Fibroblast of lung (primary cell): ENCODE measurements at places on chromosomes 13 and 19.

GRCh38 chr19:33875071-33875470 is 78.4 kb downstream of the KCTD15 start:
- DNase-seq = no peak

DNA sequence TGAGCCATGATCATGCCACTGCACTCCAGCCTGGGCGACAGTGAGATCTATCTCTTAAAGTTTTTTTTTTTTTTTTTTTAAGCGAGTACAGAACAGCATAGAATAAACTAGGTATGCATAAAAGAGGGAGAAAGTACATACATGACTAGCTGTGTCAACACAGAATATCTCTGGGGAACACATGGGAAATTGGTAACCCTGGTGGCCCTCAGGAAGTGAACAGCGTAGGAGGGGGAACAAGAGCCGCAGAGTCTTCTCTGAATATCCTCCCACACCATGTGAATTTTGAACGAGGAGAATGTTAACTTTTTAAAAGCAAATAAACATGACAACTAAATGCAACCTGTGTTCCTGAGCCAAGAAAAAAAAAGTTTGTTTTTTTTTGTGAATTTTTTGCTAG is 15.2 kb downstream of the PHLDB3 start:
- DNase-seq = no peak

DNA sequence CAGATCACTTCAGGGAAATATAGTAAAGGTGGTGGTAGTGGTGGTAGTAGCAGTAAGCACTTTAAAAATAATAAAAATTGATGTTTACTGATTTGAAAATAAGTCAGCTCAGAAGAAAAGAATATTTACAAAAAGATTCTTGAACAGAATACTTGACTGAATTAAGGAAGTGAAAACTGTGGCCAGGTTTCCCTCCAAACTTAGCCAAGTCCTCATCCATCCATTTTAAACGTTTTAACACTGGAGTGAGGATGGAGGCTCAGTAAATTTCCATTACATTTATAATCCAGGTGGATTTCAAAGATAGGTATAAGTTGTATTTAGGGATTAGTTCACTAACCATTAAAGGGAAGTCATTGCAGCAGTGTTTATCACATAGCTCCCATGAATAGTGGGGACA is 221.5 kb downstream of the RGCC start:
- DNase-seq = no peak

DNA sequence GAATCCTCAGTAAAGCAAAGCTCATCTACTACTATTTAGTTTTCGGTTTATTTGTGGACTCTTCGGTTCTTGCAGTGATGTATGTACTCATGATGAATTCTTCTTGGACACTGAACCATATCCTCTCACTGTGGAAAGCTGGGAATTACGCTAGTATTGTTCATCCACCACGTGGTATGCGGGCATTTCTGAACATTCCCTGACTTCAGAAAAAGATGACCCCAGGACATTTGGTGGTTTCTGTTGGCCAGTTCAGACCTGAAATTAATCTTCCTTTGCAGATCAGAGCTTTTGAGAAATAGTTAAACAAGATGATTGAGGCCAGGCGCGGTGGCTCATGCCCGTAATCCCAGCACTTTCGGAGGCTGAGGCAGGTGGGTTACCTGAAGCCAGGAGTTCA is 25.3 kb upstream of the FBN3 start:
- DNase-seq = peak; percentile 75

GRCh38 chr13:106996867-106997618 is 429.1 kb upstream of the ARGLU1 start:
- peak; percentile 34 for DNase-seq

DNA sequence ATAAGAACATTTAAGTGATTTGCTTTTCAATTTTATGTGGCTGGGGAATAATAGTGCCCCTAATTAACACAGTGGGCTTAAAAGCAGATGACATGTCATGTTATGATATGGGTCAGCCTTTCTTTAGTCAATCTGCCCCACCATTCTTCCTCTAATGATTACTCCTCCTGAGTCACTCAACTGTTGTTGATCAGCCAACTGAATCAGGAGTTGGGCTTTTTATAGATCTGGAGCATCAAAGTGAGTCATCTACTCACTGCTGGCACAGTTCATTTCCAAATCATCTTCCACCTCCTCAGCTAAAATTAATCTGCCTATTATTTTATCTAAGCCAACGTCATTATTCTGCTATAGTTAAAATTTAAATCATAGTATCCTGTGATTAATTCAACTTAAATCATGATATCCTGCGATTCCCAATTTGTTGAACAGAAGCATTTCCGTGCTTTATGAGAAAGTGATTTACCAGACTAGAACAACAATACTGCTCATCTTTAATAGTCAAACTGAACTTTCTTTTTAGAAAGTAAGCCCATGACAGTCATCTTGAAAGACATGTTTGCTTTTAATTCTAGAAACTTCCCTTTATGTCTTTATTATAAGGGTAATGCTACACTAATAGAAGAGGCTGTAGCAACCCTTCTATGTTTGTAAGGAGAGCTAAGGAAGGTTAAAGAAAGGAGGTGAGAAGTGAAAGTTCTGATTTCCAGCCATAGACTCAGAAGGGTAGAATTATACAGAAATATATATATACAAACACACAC is 551.4 kb downstream of the TBC1D4 start:
- peak; percentile 64 for DNase-seq

GRCh38 chr13:110650436-110650835 is 35.1 kb downstream of the NAXD start:
- no peak for DNase-seq

DNA sequence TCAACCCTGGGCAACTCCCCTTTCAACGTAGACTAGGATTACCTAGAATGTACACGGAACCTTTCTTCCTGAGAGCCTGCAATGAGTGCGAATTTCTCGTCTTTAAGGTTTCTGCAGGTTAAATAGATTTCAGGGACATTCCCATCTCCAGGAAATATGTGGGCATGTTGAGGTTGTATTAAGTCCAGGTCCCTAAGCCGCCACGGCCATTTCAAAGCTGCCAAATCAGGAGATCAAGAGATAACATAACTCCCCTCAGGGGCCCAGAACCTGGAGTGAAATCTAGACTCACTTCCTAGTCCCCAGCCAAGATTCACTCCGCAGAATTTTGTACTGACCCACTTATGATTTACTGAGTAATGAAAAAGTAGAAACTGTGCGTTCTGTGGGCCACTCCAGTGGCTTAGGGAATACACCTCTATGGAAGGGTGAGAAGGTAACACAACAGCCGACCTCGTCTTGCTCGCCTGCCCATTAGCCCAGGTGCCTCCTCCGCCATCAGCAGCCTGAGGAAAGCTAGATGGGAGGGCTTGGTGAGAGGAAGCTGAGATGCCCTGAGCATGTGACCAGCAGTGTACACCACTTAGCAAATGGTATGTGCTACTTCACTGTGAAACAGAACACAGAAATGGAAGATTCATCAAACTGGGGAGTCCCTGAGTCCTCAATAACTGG is 98.5 kb upstream of the SOX1 start:
- DNase-seq = no peak

DNA sequence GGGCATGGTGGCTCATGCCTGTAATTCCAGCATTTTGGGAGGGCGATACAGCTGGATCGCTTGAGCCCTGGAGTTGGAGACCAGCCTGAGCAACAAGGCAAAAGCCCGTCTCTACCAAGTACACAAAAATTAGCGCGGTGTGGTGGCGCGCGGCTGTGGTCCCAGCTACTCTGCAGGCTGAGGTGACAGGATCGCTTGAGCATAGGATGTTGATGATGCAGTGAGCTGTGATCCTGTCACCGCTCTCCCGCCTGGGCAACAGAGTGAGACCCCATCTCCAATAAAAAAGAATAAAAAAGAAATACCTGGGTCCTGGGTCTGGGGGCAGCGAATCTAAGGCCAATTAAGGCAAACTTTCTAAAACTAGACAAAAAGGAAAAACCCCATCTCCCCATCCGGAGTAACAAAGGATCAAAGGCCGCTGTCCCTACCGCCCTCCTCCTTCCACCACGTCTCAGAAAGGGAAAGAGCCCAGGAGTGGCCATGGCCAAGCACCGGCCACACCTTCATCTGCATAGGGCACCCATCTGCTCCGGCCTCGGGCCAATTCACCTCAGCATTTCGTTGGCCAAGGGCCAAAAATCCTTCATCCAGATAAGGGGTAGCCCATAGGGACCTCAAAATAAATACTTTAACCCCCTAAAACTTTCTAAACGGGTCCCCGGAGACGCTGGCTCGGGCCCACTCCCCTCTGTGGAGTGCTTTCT is 851 bp downstream of the ZNF320 start:
- peak; percentile 26 for DNase-seq

DNA sequence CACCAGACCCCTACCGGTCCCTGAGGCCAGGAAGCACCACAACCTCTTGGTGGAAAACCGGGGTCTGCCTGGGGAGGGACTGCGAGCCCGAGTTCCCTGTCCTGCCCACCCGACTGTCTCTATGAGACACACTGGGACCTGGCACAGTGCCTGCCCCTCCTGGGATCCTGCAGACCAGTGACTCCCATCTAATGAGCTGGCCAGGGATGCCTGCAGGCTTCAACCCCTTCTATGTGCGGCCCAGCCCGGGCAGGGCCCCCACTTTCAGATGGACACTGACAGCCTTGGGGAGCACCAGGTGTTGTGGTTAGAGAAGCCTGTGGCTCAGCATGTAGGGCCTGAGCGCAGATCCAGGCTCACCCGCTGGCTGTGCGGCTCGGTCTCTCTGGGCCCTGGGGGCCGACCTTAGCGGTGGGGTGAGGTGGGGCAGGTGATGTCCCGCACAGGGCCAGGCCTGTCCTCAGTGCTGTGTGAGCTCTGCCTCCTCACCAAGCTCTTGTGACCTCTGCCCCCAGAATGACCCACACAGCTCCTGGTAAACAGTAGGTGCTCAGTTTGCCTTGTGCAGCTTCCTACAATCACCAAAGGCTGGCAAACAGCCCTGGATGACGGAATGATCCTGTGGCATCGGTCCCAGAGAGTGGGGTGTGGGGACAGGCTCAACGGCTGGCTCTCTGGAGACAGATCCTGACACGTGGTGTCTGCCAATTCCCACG is 17.9 kb upstream of the CACTIN start:
- peak; percentile 41 for DNase-seq

- DNase-seq = peak; percentile 31
Measured at GRCh38 chr19:49727217-49728030, 35.7 kb downstream of the TSKS start.

- DNase-seq = no peak
Measured at GRCh38 chr13:24692561-24692960, 12.4 kb downstream of the ATP12A start.

DNA sequence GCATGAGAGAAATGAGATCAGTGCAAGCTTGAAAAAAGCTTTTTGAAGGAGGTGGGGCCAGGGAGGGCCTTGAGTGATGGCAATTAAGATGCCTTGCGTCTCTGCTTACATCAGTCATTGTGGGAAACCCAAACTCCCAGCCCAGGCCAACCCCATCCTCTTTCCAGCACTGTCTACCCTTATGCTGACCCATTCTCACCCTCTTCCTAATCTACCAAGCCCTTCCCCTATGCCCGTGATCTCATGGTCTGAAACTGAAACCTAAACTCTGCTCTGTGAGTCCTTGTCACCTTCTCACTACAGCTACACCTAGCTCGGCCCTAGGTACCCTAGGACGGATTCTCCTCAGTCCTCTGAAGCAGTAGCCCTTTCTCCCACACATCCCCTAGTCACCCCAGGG is 36.0 kb upstream of the SERP2 start:
- no peak for DNase-seq

GRCh38 chr13:44273991-44274770 is 99.4 kb upstream of the SERP2 start:
- peak; percentile 94 for DNase-seq

GRCh38 chr13:28761586-28761985 is 42.8 kb upstream of the SLC46A3 start:
- DNase-seq = no peak

- DNase-seq = no peak
Measured at GRCh38 chr19:28148554-28148953, 1064.4 kb downstream of the UQCRFS1 start.

DNA sequence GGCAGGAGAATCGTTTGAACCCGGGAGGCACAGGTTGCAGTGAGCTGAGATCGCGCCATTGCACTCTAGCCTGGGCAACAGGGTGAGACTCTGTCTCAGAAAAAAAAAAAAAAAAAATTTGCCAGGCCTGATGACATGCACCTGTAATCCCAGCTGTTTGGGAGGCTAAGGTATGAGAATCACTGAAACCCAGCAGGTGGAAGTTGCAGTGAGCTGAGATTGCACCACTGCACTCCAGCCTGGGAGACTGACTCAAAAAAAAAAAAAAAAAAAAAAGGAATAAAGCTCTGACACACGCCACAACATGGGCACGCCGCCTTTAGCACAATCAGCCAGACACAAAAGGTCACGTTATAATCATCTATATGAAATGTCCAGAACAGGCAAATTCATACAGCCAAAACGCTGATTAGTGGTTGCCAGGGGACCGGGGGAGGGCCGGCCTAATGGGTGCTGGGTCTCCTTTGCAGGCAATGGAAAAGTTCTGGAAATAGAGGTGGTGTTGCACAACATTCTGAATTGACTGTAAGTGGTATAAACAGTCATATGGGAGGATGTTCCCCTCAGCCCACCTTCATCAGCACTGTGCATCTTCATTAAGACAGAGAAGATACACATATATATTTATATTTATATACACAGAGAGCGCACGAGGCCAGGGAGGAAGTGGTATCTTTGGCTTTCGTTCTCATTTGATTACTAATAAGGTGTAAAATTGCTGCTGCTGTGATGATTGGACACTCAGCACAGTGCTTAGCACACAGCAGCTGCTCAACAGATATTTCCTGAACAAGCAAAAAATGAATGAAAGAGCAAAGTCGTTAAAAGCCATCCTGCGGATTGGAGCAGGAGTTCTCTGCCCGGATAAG is 3.8 kb downstream of the HSPBP1 start:
- no peak for DNase-seq

DNA sequence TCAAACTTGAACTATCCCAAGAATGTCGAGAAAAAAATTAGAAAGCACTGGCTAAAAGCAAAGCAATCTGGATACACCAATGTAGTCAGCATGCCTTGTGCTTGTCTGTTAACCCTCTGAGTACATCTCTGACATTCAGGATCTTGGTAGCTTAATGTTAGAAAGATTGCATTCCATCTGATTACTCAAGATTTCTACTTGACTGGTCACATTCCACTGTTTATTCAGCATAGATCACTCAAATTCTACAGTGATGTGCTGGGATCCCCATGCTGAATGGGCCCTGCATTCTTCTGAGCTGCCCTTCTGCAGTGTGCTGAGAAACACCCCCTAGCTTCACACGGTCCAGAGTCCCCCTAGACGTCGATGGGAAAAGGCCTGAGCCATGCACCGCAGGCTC is 295.4 kb upstream of the MAB21L1 start:
- DNase-seq = peak; percentile 65

DNA sequence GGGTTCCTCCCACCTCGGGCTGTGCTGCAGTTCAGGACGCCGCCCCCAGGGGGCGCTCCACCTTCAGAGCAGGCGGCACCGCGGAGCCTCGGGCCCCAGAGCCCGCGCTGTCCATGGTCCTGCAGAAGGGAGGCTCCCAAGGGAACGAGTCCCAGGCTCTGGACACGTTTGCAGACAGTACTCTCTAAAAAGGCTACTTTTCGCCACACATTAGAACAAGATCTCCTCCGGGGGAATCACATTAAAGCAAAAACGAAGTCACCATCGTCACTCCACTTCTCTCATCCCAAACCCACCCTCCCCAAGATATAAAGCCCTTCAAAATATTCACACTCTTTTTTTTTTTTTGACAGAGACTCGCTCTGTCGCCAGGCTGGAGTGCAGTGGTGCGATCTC is 4.6 kb upstream of the SIGLEC10 start:
- peak; percentile 25 for DNase-seq
